Uterus (tissue), 4 donors: ENCODE measurements at places on chromosomes 11 and 22.

DNA sequence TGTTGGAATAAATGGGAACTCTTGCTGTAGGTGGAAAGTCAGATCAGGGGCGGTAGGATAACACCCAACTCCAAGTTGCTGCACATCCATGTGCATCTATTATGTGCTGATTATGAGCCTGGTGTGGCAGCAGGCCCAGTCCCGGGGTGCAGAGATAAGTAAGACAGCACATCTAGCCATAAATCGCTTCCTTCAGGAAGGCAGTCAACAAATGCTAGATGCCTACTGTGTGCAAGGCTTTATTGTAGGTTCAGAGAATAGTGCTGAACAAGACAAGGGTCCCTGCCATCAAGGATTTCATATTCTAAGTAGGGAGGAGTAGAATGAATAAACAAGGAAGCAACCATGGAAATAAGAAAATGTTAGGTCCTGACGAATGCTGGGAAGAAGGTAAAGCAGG, 110.2 kb downstream of the PKNOX2 start:
- DNase-seq = no peak
- H3K36me3 ChIP-seq = no peaks in the 10 kb centered on the region
- no peak overlapping the region for H3K27ac ChIP-seq
- no peak overlapping the region for H3K4me3 ChIP-seq
- no peaks in the 10 kb centered on the region for H3K4me1 ChIP-seq

DNA sequence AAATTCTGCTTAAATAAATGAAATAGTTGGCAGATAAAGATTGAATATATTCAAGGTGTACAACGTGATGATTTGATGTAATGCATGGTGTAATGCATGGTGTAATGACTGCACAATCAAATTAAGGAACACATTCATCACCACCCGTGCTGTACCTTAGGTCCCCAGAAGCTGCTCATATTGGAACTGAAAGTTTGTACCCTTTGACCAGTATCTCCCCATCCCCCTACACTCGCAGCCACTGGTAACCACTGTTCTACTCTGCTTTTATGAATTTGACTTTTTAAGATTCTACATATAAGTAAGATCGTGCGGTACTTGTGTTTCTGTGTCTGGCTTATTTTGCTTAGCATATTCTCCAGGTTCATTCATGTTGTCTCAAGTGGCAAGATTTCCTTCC, 445.8 kb downstream of the OPCML start:
- no peaks in the 10 kb centered on the region for H3K4me1 ChIP-seq
- H3K4me3 ChIP-seq = no peak overlapping the region
- no peaks in the 10 kb centered on the region for H3K36me3 ChIP-seq

DNA sequence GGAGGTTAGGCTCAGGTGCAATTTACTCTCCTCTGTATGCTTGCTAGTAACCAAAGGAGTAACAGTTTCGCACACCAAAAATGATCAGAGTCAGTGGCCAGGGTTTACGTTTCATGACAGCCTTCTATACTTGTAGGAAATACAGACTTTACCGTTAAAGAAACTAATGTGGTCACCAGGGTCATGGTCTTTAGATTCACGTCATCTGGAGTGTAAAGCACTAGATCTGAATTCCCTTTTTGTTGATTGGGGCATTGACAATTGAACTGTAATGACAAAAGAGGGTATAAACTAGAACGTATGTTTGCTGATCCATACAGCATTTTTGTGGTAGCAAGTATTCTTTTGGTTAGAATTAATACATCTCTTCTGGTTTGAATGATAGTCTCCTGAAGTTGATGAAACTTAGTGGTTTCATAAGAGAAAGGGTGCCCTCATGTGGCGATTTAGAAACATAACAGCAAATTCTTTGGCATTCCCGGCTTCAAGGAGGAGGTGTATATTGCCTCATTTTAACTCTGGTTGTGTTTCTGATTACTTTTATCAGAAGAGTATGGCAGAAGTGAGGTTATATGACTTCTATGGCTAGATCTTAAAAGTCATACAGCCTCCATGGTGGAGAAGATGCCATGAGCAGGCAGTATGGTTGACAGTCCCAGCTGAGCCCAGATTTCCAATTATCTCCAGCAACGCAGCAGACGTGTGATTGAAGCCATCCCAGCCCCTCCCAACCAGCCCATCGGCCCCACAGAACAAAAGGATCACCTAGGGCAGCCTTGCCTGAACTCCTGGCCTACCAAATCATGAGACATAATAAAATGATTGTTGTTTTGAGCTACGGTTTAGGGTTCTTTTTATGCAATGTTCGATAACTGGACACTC, 35.1 kb downstream of the MMP7 start:
- no peaks in the 10 kb centered on the region for H3K4me1 ChIP-seq
- H3K36me3 ChIP-seq = no peaks in the 10 kb centered on the region
- H3K27ac ChIP-seq = peak overlapping the region; percentile 36
- no peaks in the 10 kb centered on the region for H3K27me3 ChIP-seq

- no peak for DNase-seq
- no peak overlapping the region for H3K27ac ChIP-seq
- H3K27me3 ChIP-seq = no peaks in the 10 kb centered on the region
- no peaks in the 10 kb centered on the region for H3K4me1 ChIP-seq
Observed at GRCh38 chr11:83349296-83349695, 63.1 kb upstream of the CCDC90B start.

DNA sequence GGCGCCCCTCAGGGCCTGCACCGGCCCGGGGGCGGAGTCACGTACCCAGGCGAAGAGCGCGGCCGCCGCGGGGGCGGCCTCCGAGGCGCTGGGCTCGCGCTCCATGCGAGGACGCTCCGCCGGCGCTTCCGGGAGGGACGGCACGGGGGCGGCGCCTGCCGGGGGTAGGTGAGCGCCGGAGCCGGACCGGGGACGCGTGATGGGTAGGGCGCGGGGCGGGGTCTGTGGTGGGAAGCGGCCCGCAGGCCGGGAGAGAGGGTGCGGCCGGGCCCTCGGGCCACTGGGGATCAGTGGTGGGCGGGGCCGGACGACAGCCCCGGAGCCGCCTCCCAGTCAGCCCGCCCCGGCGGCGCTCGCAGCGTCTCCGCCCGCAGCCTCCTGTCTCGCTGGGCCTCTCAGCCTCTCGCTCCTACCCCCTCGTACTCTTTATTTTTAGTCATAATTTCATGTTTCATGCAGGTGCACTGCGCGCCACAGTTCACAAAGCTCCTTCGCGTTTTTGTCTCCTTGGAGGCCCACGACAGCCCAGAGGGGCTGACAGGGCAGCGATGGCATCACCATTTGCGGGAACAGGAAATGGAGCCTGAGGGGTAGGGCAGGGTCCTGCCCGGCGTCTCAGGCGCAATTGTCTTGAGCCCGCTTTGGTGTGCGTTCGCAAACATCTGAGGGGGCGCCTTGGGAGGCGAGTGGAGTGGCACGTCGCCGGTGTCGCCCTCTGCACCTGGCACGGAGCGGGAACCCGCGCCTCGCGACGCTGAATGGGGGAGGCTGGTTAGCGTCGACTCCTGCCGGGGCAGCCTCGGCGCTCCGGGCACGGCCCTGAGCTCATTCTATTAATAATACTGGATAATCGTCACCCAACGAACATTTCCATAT, at the start of gene SERGEF:
TSS of gene SERGEF (minus strand) at position 142 of the 876 bp plus-strand sequence. CDS start at position 105, 37 bp downstream.
- H3K4me3 ChIP-seq = peak within 1 kb of the TSS; percentile 59
- no peaks in the 10 kb centered on the region for H3K27me3 ChIP-seq
- H3K4me1 ChIP-seq = no peaks in the 10 kb centered on the region
- H3K36me3 ChIP-seq = no peaks in the 10 kb centered on the region

DNA sequence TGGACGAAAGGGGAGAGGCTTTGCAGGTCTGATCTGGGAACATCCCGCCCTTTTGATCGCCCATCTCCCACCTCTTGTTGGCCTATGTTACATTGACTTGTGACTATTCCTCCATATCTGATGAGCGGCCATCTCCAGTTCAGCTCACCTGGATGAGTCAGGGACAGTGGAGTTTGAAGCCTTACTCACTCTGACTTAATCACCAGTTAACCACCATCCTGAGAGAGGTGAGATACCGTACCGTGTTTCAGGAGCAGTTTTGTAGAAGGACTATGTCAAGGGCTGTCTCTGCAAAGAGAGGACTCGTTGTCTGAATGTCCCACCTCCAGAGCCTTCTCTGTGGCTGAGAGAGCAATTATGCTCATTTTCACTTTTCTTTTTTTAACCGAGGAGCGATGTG, 771.7 kb downstream of the NTM start:
- H3K27ac ChIP-seq = no peak overlapping the region
- H3K36me3 ChIP-seq = no peaks in the 10 kb centered on the region
- no peaks in the 10 kb centered on the region for H3K4me1 ChIP-seq
- H3K4me3 ChIP-seq = no peak overlapping the region
- DNase-seq = no peak

- no peaks in the 10 kb centered on the region for H3K27me3 ChIP-seq
- no peak overlapping the region for H3K4me3 ChIP-seq
- H3K27ac ChIP-seq = no peak overlapping the region
- no peak for DNase-seq
- no peaks in the 10 kb centered on the region for H3K4me1 ChIP-seq
Observed at GRCh38 chr22:36830601-36831000, 13.8 kb upstream of the PVALB start.

DNA sequence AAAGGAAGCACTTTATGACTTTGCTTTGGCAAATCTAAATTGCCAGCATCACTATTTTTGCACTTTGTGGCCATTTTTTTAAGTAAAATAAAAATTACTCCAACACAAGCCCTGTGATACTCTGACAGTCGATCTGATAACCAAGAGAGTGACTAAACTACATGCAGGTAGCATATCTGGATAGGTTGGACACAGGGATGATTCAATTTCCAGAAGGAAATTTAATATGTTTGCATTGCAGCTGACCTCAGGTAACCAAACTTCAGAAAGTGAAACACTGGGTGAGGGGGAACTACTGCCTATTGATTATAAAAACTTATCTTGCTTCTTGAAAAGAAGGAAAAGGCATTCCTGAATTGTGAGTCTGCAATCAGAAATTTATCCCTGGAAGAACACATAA, 13.9 kb downstream of the OR5B3 start:
- H3K27ac ChIP-seq = no peak overlapping the region
- H3K4me3 ChIP-seq = no peak overlapping the region
- H3K4me1 ChIP-seq = no peaks in the 10 kb centered on the region
- H3K27me3 ChIP-seq = no peaks in the 10 kb centered on the region
- DNase-seq = no peak

DNA sequence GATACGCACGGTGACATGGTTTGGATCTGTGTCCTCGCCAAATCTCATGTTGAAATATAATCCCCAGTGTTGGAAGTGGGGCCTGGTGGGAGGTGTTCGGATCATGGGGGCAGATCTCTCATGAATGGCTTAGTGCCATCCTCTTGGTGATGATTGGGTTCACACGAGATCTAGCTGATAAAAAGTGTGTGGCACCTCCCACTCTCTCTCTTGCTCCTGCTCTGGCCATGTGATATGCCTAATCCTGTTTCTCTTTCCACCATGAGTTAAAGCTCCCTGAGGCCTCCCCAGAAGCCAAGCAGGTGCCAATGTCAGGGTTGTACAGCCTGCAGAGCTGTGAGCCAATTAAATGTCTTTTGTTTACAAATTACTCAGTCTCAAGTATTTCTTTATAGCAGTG, 303.1 kb upstream of the PLET1 start:
- H3K27ac ChIP-seq = no peak overlapping the region
- DNase-seq = no peak
- no peaks in the 10 kb centered on the region for H3K27me3 ChIP-seq
- no peak overlapping the region for H3K4me3 ChIP-seq
- H3K36me3 ChIP-seq = no peaks in the 10 kb centered on the region

- H3K27ac ChIP-seq = no peak overlapping the region
- DNase-seq = no peak
- no peaks in the 10 kb centered on the region for H3K27me3 ChIP-seq
- peak overlapping the region; percentile 80 for H3K4me3 ChIP-seq
Observed at GRCh38 chr11:121451178-121451985, 732 bp upstream of the SORL1 start.

- no peaks in the 10 kb centered on the region for H3K27me3 ChIP-seq
- no peak for DNase-seq
- no peaks in the 10 kb centered on the region for H3K36me3 ChIP-seq
- H3K4me1 ChIP-seq = peaks cover 20% of the 10 kb centered on the region
Observed at GRCh38 chr11:114147375-114148012, 88.0 kb downstream of the ZBTB16 start.

- no peaks in the 10 kb centered on the region for H3K4me1 ChIP-seq
- no peaks in the 10 kb centered on the region for H3K36me3 ChIP-seq
- no peak overlapping the region for H3K4me3 ChIP-seq
- DNase-seq = no peak
- no peaks in the 10 kb centered on the region for H3K27me3 ChIP-seq
Observed at GRCh38 chr11:99695106-99695505, 674.4 kb downstream of the CNTN5 start.

GRCh38 chr11:106281455-106282173, 204.2 kb downstream of the AASDHPPT start:
- no peaks in the 10 kb centered on the region for H3K4me1 ChIP-seq
- no peak for DNase-seq
- H3K36me3 ChIP-seq = no peaks in the 10 kb centered on the region

DNA sequence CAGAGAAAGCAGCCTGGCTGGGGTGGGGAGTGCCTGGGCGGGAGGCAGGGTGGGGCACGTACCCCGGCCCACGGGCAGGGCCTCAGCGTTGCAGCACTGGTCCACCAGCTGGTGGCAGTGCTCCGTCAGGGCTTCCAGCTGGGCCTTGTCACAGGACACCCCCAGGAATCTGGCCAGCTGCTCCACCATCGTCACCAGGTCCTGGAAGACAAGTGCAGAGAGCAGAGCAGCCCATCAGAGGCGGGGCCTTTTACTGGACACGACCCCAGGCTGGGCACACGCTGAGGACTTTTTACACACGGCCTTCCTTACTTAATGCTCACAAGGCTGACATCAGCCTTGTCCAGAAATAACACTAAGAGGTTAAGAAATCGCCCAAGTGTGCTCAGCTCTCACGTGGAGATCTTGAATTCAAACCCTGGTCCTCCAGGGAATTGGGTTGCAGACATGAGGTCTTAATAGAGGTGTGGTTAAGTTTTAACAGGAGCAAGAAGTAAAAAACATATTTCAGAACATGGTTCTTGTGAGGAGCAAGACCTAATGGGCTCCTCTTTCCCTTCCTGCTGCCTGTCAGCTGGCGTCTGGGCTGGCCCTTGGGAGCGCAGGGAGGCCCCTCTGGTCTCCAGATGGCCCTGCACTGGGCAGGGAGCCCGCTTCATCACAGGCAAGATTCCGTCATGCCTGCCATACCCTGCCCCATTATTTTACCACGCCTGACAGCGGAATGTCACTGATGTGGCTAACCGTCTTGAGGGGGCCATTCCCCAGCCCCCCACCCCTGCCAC, 17.1 kb upstream of the EFCAB6 start:
- DNase-seq = peak; percentile 43
- no peaks in the 10 kb centered on the region for H3K4me1 ChIP-seq
- H3K27ac ChIP-seq = no peak overlapping the region
- no peak overlapping the region for H3K4me3 ChIP-seq
